Stimulated activated CD8-positive, alpha-beta memory T cell treated with anti-CD3 and anti-CD28 coated beads, Interleukin-7, amount 100 ng/mL, for 1 hour (primary cell): ENCODE measurements at places on chromosomes 5 and 9.

DNA sequence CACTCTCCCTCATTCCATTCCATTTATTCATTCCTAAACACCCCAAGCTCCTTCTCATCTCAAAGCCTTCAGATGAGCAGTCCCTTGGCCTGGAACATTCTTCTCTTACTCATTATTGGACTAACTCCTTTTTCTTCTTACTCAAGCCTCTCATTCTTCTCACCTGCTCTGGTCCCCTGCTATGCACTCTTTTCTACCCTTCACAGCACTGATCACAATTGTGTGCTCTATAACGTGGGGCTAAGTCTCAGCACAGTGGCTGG lies 212.4 kb downstream of the MAPKAP1 start:
- DNase-seq, result no peak

GRCh38 chr5:128538250-128539037 lies 399 bp upstream of the FBN2 start:
- no peak for DNase-seq

DNA sequence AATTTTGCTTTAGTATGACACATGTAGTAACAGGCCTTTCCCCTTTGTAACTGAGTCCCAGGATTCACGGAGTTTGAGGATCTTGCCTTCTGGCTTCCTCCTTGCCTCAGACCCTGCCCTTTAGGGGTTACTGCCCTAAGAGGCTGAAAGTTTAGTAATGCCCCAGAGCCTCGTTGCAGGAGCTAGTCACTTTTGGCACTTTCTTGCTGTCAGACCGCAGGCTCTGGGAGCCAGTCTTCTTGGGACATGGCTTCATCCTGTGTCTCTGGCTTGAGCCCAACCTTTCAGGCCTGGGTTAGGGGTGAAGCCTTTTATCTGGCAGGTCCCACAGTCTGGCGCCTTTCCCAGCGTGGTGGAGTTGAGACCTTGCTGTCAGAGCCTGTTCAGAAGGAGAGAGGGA lies 185.6 kb upstream of the DMRT1 start:
- DNase-seq, result no peak

- DNase-seq, result no peak
Measured at GRCh38 chr9:4594545-4594944, 67.5 kb upstream of the PLPP6 start.

- no peak for DNase-seq
Measured at GRCh38 chr5:99866740-99867139, 668.4 kb upstream of the FAM174A start.

DNA sequence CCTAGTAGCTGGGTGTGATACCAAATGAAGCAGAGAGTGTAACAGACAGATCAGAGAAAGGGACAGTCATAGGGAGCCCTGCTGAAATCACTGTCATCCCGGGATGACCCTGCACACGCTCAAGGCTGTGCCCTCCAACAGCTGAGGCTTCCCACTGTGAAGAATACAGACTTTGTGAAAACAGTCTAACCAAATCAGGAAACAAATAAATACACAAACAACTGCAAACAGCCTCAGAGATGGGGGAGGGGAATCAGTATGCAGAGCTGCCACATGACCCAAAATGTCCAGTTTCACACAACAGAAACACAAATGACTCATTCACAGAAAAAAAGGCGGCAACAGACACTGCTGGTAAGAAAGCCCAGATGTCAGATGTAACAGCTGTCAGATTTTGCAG lies 101.9 kb downstream of the ADAMTS2 start:
- no peak for DNase-seq

DNA sequence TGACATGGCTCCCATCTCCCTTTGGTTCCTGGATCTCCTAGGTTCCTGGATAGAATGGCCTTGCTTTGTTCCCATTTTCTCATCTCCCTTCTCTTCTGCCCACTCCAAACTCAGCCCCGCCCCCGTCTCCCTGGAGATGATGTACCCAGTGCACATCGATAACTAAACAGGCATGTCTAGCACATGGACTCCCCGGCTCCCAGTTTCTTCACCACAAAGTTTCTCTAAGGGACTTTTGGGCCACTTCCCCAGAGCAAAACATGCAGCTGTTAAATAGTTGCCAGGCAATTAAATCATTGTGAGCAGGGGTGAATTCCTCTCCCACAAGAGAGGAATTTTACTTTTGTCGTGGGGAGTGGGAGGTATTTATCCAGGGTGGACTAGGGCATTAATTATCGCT lies 259.0 kb downstream of the GADD45G start:
- DNase-seq, result no peak

DNA sequence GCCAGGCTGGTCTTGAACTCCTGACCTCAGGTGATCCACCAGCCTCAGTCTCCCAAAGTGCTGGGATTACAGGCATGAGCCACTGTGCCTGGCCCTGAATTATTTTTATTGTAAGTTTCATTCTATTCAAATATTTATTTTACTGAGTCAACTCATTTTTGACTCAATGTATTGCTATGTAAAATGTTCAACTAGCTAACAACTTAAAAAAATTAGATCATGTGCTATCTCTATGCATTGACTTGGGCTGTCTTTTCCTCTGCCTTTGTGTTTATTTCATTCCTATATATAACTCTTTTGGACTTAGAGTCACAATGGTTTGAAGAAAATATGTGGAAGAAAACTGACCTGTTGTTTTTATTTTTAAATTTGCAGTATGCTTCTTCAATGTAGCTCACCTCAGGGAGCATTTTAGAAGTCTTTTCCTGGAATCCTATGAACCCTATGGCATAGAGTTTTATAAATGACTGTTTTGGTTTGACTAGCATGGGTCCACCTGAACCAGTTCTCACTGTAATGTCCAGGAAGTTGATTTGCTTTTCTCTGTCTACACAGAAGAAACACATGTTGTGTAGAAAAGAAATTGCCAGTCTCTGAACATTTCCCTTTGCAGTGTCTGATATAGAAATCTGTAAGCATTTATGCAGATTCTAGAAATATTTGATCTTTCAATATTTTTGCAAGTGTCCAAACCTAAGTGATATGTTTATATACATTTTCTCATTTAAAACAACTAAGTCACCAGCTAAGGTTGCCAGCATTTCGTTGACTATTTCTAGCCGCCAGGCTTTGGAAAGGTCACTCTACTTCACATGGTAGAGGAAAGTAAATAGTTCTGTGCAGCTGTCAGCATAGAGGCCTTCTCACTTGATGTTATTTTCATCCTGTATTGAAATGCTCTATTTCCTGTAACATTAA lies 138.8 kb downstream of the PCSK1 start:
- DNase-seq, result no peak

GRCh38 chr9:15468145-15468544 lies 42.6 kb downstream of the PSIP1 start:
- DNase-seq, result no peak

- no peak for DNase-seq
Measured at GRCh38 chr5:147156012-147156411, 78.8 kb upstream of the STK32A start.

GRCh38 chr9:20319241-20319640 lies 303.1 kb downstream of the MLLT3 start:
- DNase-seq, result no peak

GRCh38 chr5:3056866-3057265 lies 305.4 kb upstream of the IRX2 start:
- DNase-seq, result no peak

GRCh38 chr5:150352244-150353031 lies 5.1 kb upstream of the TCOF1 start:
- DNase-seq, result no peak

- DNase-seq, result no peak
Measured at GRCh38 chr5:131322926-131323325, 59.1 kb downstream of the CDC42SE2 start.

DNA sequence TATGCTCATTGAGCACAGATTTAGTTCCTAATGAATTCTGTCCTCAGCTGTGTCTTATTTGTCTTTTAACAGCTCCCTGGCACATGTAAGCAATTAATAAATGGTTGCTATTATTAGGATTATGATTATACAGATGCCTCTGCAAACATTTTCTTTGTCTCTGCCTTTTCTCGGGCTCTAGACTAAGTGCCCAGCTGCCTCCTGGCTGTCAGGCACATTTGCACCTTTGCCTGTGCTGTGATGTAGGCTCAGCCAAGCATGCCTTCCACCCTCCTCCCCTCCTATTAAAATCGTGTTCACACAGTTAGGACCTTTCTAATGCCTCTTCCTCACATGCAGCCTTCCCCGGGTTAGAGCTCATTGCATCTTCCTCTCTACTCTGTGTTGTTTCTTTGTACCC lies 25.7 kb downstream of the NPR3 start:
- DNase-seq, result no peak

- DNase-seq, result peak; percentile 55
Measured at GRCh38 chr5:91419571-91420537, 36.7 kb upstream of the ARRDC3 start.

GRCh38 chr9:121394292-121394691 lies 24.2 kb upstream of the STOM start:
- no peak for DNase-seq

GRCh38 chr5:15214010-15214409 lies 286.0 kb upstream of the FBXL7 start:
- no peak for DNase-seq

GRCh38 chr9:89862316-89862715 lies 257.5 kb downstream of the GADD45G start:
- DNase-seq, result no peak

- no peak for DNase-seq
Measured at GRCh38 chr5:116395631-116396203, 178.9 kb downstream of the SEMA6A start.

DNA sequence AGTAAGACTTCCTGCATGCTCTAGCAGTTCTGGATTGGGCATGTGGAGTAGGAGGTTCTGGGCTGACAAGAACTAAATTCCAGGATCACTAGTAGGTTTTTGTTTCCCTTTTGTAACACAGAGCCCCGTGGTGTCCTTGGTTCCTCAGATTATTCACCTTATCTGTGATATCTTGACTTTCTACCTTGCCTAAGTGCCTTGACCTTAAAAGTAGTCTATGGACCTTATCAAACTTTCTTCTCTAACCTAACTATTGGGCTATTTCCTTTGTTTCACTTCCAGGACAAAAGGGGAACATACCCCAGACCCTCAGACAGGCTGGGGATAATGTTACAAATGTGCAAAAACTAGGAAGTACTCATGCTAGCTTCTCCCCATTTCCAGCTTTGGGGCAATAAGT lies 595.3 kb downstream of the PSAT1 start:
- no peak for DNase-seq

- DNase-seq, result no peak
Measured at GRCh38 chr9:122216138-122216797, 12.5 kb downstream of the LHX6 start.

- no peak for DNase-seq
Measured at GRCh38 chr9:122060481-122060880, 32.6 kb downstream of the TTLL11 start.

GRCh38 chr5:143337946-143338345 lies 65.5 kb downstream of the NR3C1 start:
- DNase-seq, result no peak

- DNase-seq, result no peak
Measured at GRCh38 chr5:134143944-134144941, 29.8 kb downstream of the TCF7 start.

GRCh38 chr5:140344683-140345423 lies 1.6 kb downstream of the HBEGF start:
- DNase-seq, result no peak

DNA sequence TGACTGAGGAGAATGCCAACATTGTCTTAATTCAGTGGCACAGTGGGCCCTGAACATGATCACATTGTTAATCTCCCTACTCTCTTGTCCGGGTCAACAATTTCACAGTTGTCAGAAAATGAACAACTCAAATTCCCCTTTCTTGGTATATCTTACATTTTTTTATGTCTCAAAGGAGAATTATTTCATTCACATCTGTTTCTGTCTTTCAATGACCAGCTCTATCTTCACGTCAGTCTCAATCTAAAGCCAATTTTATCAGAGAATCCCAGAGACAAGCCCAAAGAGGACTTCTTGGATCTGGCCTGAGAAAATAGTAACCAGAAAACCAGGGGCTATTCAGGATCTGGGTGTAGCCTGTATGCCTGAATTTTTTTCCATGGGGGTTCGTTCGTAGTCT lies 477.5 kb downstream of the PDE4D start:
- no peak for DNase-seq

DNA sequence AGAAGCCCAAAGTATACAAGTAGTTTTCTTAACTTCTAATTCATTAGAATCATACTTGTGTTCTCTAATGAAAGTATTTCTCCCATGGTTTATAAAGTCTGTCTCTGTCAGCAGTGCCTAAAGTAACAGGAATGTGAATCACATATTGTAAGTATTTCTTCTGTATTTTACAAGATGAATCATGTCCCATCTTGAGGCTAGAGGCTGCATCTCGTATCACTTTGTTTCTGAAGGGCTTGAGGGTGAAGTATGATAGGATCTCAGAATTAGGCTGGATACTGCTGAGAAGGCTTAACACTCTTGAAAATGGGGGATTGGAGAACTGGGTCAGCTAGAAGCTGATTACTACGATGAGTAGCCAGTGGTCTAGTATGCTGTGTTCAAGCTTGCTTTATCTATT lies 242.2 kb upstream of the ACTBL2 start:
- no peak for DNase-seq

DNA sequence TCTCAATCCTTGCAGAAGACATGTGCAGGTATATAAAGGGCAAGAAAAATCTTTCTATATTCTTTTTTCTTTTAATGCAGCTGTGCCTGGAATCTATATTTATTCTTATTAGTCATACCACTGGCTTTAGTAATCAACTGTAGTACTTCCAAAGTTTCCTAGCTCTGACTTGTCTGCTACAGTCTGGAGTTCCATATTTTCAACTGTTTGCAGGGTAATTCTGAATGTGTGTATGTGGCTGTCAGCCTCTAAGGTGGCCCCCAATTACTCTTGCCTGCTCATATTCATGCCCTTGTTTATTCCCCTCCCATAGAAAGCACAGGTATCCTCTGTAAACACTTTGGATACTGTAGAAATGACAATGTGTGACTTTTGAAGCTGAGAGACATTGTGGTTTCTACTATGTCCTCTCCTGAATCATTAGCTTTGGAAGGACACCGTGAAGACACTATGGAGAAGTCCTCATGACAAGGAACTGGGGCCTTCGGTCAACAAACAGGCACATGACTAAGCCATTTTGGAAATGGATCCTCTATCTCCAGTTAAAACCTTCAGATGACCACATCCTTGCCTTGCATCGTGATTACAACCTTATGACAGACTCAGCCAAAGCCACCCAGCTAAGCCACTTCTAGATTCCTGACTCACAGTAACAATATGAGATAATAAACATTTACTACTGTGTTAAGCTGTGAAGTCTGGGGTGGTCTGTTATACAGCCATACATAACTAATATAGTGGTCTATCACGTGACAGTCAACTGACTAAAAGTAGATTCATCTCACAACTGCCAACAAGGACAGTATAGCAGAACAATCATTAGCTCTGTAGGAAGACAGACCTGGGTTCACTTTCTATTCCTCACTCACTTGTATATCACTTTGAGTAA lies 49.5 kb upstream of the SUSD1 start:
- DNase-seq, result no peak
